ENCODE measurements at places on chromosomes 1 and 21.

- DNase-seq, result no peak
Observed at GRCh38 chr1:106688446-106688845, 368.0 kb upstream of the PRMT6 start.

- DNase-seq, result no peak
Observed at GRCh38 chr1:75083848-75084514, 50.2 kb upstream of the LHX8 start.

- DNase-seq, result no peak
Observed at GRCh38 chr21:45979651-45980050, 1.9 kb upstream of the COL6A1 start.

DNA sequence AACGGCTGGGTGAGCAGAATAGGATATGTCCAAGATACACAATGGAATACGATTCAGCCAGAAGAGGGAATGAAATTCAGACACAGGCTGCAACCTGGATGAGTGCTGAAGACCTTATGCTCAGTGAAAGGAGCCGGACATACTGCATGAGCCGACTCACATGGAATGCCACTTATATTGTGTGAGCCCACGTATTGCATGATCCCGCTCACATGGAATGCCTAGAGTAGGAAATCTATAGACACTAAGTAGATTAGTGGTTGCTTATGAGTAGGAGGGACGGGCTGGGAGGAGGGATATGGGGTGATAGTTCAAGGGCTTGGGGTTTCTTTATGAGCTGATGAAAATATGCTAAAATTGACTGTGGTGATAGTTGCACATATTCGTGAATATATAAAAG lies 26.8 kb downstream of the TMPRSS2 start:
- no peak for DNase-seq

- no peak for DNase-seq
Observed at GRCh38 chr21:28142697-28143096, 850.0 kb downstream of the LTN1 start.

GRCh38 chr1:87926921-87927320 lies 598.2 kb downstream of the LMO4 start:
- DNase-seq, result no peak

GRCh38 chr1:11704194-11704529 lies 12.7 kb downstream of the DRAXIN start:
- no peak for DNase-seq

GRCh38 chr1:209873067-209873799 lies 45.5 kb downstream of the UTP25 start:
- DNase-seq, result no peak

DNA sequence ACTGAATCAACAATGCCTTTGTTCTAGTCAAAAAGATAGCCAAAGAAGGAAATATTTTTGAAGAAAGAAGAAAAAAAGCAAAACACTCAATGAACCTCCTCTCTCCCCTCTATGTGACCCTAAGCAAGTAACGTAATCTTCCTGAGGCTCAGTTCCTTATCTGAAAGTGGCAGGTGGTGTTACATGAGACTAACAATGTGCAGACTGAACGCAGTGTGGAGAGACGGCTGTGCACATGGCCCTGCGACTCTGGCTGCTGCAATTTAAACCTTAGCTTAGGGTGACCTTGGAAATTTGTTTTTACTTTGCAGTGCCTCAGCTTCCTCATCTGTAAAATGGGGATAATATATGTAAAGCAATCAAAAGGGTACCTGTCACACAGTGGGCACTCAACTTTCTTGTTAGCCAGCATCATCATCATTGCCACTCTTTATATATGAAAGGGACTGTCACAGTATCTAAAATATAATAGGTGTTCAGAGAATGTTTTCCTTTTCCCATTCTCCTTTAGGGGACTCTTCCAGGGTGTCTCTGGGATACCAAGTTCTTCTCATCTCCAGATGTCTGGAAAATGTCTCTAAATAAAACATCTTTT lies 100.1 kb upstream of the JUN start:
- no peak for DNase-seq

GRCh38 chr1:160954158-160955104 lies at the start of gene ITLN2:
ITLN2 (minus strand) TSS chr1:160954809; CDS start chr1:160954741, 68 bp downstream.
- peak; percentile 65 for DNase-seq

- DNase-seq, result no peak
Observed at GRCh38 chr1:150472601-150473200, 14.5 kb upstream of the TARS2 start.

- DNase-seq, result no peak
Observed at GRCh38 chr1:7558041-7558461, 213.0 kb upstream of the VAMP3 start.

DNA sequence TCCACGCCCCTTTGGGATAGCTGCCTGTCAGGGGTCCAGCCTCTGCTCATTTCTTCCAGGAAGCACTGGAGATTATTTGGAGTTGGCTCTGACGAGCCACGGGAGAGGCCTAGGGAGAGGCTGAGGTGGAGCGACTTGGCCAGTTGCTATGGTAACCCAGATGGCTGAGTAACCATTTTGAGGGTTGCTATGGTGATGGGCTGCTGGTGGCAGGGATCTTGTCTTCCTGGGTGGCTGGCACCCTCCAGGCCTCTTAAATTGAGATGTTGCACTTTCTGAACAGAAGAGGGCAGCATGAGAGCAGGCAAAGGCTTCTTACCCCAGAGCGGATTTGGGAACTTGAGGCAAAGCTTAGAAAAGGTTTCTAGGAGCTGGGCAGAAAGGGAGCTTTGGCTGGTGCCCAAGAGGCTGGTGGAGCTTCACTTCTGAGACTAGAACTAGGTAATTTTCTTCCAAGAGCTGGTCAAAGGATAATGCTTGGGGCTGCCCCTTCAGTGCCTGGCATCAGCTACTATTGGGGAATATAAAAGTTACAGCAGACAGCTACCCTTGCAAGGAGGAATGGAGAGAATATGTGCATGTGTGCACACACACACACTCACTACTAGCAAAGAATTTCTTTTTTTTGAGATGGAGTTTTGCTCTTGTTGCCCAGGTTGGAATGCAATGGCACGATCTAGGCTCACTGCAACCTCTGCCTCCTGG lies 72.5 kb downstream of the NDUFS5 start:
- DNase-seq, result peak; percentile 71

- DNase-seq, result no peak
Observed at GRCh38 chr21:29557931-29558725, 259.4 kb downstream of the BACH1 start.

DNA sequence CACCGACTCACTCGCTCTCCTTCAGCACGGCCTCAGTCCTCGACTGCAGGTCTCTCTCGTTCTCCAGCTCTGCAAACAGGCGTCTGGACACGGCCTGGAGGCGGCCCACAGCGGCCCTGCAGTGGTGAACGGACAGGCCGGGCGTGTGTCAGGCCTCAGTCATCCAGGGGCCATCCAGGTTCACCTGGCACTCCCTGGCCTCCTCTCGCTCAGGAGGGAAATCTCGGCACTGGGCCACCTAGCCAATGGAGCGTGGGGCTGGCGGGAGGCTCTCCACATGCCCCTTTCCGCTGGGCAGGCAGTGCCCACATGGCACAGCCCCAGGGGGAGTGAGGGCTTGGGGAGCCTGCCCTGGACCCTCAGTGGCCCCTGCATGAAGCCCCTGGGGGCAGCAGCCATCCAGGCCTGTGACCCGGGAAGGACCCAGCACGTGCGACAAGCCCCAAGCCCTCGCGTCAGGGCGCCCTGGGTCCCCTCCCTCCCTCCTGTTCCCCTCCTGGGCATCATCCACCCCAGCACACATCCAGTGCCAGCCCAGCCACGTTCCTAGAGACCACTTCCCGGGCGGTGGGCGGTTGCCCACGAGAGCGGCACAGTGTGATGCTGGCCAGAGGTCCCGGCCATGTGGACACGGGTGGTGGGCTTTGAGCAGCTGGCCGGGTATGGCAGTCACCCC lies 18.1 kb downstream of the CFAP74 start:
- no peak for DNase-seq

DNA sequence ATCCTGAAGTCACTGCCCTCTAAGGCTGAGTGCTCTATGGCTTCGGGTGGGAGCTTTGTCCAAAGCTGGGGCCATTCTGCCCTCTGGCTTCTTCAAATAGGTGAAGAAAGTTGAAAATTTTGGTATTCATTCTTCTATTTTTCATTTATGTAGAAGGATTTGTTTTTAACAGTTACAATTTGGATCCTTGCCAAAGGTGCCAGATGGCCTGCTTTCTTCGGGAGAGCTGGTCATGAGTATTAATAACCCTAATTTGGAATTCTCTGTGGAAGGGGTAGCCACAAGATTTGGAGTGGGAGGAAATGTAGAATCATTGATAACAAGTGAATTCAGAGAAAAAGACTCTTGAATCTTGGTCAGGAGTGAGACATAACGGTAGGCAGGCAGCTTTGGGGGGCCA lies 370.4 kb upstream of the ST6GALNAC5 start:
- DNase-seq, result no peak

DNA sequence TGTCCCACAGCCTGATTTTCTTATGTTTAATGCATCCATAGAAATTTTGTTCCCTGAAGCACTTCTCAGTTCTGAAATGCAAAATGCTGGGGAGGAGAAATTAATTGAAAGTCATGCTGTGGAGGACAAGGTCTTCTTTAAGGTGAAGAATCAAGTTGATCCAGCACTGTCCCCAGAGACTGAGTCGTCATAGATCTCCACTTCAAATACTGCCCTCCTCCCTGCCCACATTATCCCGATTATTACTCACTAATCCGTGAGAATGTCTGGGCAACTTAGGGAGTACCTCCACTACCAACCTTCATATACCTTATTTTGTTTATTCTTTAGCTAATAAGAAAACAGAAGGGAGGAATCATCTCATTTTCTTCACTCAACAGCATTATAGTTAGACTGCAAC lies 70.0 kb upstream of the FMN2 start:
- DNase-seq, result no peak

GRCh38 chr1:29251164-29252124 lies 15.1 kb downstream of the PTPRU start:
- DNase-seq, result no peak

GRCh38 chr1:19974822-19975416 lies 4.5 kb downstream of the PLA2G2A start:
- peak; percentile 28 for DNase-seq

- DNase-seq, result no peak
Observed at GRCh38 chr1:206101351-206102045, 15.7 kb downstream of the AVPR1B start.

GRCh38 chr1:228927946-228928898 lies 192.9 kb downstream of the RHOU start:
- DNase-seq, result peak; percentile 29

DNA sequence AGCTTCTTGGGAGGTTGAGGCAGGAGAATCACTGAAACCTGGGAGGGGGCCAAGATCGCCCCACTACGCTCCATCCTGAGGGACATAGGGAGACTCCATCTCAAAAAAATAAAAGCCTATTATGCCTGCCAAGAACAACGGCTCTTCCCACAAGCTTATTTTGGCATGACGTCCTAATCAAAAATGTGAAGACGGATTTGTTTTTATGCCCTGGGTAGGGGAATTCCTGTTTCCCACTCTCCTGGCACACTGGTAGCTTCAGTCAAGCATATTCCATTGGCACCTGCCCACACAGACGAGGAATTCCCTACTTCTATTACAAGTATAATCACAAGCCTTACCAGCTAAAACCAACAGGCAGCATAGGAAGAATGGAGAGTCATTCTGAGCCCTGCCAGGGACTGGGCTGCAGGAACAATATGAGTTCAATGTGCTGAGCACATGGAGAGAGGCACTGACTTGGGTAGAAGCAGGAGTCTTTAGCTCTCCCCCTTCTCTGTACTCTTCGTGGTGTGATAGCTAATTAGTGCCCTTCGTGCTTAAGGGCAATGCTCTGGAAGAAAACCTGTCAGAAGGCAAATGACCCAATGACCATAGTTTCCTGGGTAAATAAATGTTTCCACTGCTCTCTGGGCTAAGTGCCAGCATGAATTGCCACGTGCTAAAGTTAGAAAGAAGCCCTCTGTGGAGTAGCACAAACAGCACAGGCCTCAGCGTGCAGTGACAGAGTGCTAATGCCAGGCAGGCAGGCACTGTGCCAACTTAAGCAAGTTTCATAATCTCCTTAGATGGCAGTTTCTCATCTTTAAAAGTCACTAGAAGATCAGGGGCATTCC lies 16.8 kb downstream of the TNFSF4 start:
- no peak for DNase-seq

DNA sequence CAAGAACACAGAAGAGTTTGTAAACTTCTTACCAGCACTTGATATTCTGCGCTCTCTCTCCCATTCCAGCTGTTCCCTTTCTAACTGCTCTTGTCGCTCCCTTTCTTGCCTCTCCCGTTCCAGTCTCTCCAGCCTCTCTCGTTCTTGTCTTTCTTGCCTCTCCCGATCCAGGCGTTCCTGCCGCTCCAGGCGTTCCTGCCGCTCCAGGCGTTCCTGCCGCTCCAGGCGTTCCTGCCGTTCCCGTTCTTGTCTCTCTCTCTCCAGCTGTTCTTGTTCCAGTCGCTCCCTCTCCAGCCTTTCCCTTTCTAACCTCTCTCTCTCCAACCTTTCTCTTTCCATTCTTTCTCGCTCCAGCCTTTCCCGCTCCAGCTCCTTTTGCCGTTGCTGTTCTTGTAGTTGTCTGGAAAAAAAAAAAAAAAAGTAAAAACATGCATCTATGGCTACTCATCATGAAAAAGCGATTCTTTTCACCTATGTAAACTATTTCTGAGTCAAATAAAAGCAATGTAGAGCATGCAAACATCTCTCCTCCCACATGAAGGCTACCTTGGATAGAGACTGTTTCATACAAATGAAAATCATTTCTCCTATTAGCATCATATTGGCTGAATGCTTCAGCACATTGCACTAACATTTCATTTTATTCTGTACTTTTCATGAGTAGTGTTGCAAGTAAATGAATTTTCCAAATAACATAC lies 91.5 kb upstream of the LBR start:
- no peak for DNase-seq

DNA sequence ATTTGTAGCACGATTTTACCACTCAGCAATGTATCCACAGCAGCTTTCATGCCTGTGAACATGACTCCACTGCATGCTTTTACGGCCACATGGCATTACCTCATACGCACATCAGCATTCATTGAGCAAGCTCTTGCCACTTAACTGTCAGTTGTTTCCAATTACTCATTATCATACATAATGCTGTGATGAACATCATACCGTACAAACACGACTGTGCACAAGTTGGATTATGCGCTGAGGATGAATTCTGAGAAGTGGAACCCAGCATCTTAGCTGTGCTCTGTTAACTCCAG lies 9.6 kb downstream of the UMODL1 start:
- DNase-seq, result no peak

DNA sequence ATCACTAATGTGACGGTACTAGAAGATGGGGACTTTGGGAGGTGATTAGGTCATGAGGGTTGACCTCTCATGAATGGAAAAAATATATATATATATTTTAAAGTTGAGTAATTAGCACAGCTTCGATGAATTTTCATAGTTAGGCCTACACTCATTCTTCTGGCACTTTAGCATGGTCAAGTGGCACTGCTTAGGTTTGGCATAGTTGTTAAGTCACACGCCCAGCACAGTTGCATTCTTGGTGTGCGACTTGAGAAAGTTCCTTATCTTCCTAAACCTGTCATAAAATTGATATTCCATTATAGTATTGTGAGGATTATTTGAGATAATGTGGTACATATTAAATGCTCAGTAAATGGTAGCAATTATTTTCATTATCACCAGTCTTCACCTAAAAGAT lies 47.7 kb downstream of the MAN1A2 start:
- no peak for DNase-seq

DNA sequence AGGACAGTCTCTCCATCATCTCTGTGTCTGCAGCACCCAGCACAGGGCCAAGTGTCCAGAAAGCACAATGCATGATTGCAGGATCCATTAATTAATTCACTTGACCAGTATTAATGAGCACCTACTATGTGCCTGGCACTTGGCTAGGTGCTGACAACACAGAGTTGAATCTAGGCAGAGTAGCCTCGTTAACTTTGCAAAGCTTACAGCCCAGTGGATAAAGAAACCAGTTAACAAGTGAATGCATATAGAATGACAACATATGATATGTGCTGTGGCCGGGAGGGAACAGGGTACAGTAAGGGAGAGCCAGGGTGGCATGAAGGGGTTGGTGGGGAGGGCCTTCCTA lies 10.9 kb downstream of the SLC1A7 start:
- no peak for DNase-seq

All from activated T-cell treated with anti-CD3 and anti-CD28 coated beads, Interleukin-2, amount 50 U/mL, for 48 hours (primary cell).